ENCODE measurements at places on chromosomes 5 and 9.
A peak's percentile ranks its signal among the peaks of the same experiment; 100 is the strongest.

GRCh38 chr5:146331423-146331822, 7.2 kb upstream of the POU4F3 start:
- DNase-seq = no peak

DNA sequence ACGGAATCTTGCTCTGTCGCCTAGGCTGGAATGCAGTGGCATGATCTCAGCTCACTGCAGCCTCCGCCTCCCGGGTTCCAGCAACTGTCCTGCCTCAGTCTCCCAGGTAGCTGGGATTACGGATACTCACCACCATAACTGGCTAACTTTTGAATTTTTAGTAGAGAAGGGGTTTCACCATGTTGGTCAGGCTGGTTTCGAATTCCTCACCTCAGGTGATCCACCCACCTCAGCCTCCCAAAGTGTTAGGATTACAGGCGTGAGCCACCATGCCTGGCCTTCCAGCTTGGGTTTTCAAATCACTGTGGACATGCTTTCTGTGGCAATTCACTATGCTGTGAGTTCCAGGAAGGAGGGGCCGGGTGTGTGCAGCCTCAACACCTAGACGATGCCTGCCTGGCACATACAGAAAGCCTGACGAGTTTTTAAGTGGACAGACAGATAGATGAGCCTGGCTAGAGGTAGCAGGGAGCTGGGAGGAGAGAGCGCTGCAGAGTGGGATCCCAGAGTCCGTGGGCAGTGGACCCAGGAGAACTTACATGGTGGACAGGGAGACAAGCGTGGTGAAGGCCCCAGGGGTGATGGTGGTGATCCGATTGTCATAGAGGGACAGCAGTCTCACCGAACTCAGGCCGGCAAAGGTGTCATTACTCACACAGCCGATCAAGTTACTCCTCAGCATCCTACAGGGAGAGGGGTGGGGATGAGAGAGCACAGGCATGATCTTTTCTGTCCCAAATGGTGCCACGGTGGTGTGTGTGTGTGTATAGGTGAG, 173.4 kb upstream of the PANK3 start:
- no peak for DNase-seq

- no peak for DNase-seq
Measured at GRCh38 chr9:90165281-90165680, 477.3 kb downstream of the DIRAS2 start.

GRCh38 chr5:3963652-3964051, 368.0 kb downstream of the IRX1 start:
- no peak for DNase-seq

DNA sequence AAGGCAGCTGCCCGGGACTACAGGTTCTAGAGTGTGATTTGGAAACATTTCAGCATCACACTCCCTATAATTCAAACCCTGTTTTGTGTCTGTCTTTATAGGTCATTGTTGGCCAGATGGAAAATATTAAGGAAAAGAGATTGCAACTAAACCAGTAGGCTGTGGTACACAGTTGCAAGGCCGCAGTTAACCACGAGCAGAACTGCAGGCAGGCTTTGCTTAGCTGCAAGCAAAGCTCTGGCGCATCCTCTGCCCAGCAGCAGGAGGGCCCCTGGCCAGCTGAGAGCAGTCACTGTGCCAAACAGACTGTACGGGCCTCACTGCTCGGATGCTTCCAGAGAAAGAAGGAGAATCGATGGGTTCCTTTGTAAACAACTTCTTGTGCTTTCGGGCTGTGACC, 204.5 kb downstream of the DENND1A start:
- DNase-seq = no peak

DNA sequence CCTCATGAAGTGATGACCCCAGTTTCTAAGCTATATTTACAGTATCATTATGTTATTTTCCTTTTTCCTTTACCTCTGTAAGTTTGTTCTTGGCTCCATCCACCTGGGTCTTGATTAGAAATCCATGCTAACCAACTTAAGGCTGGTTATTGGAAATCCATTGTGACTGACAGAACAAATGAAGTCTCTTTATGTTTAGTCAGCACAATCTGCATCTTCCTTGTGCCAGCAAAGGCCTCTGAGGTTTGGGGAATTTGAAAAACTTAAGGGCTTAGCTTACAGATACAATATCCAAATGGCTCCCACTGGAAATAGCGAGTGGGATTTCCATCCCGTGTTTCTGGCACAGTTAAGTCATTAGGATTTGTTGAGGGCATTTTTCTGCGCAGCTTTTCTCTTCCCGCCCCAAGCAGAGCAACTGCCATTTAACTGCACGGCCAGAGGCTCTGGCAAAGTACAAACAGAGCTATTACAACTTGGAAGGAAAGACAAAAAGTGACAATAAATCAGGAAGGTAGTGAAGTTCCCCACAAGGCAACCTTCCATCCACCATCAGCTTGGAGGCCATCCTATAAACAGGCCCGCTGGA, 64.2 kb downstream of the DCP2 start:
- no peak for DNase-seq

DNA sequence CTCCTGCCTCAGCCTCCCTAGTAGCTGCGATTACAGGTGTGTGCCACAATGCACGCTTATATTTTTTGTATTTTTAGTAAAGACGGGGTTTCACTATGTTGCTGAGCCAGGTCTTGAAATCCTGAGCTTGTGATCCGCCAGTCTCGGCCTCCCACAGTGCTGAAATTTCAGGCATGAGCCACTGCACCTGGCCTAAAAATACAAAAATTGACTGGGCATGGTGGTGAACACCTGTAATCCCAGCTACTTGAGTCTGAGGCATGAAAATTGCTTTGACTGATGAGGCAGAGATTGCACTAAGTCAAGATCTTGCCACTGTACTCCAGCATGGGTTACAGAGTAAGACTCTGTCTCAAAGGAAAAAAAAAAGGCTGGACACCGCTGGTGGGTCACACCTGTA, 13.1 kb upstream of the DYNC2I2 start:
- DNase-seq = no peak

GRCh38 chr5:122401976-122402725, 90.1 kb downstream of the SNCAIP start:
- no peak for DNase-seq

GRCh38 chr5:62795926-62796325, 217.3 kb downstream of the LRRC70 start:
- no peak for DNase-seq

- no peak for DNase-seq
Measured at GRCh38 chr5:129836321-129836720, 67.9 kb upstream of the CHSY3 start.

GRCh38 chr9:99071313-99072039, 33.4 kb upstream of the TGFBR1 start:
- DNase-seq = no peak

- no peak for DNase-seq
Measured at GRCh38 chr5:62373382-62373781, 30.3 kb downstream of the DIMT1 start.

GRCh38 chr5:91151947-91152346, 231.2 kb downstream of the ARRDC3 start:
- DNase-seq = no peak

GRCh38 chr5:69270840-69271239, 36.2 kb downstream of the CDK7 start:
- DNase-seq = no peak

GRCh38 chr9:114226246-114227055, 71.1 kb downstream of the COL27A1 start:
- no peak for DNase-seq

DNA sequence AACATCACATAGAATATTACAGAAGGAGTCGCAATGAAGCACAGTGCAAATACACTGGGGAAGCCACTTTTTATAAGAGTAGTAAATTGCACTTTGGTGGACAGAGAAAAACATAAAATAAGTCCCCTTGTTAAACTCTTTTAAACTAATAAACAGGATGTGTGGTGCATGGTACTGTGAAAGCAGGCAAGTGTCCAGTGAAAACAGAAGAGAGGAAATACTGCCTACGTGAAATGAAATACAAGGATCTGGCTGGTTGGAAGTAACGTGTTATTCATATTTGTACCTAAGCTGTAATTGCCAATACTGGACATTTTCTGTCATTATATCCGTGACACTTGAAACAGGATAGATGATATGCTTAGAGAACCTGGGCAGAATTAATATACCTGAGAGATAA, 191.9 kb upstream of the SLC27A6 start:
- DNase-seq = no peak

DNA sequence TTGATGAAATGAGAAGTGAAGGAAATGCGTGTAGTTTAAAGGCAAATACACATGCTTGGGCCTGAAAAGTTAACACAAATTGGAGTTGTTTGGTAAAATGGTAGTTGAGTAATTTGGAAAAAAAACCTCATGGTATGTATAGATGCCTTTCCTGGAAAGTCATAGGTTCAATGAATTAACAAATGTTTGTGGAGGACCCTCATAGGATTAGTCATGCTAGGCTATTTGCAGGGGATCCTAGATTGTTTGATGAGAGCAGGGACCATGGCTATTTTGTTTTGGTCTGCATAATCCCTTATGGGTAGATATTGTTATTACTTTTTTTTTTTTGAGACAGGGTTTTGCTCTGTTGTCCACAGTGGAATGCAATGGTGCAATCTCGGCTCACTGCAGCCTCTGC, 93.5 kb upstream of the NR3C1 start:
- DNase-seq = no peak

DNA sequence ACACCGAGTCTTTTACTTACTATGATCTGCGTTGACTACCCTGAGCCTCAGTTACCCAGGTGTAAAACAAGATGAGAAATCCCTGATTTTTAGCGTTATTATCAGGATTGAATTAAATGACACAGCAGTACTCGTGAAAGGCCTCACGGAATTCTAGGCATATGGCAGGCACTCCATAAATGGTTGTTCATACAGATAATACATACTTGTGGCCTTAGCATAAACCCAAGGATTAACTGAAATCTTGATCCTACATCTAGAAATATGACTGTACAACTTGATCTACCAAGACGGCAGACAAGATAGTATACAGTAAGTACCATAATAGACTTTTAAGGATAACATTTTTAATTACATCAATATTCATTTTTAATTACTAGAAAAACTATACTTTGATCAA, 409.8 kb downstream of the BNC2 start:
- no peak for DNase-seq

DNA sequence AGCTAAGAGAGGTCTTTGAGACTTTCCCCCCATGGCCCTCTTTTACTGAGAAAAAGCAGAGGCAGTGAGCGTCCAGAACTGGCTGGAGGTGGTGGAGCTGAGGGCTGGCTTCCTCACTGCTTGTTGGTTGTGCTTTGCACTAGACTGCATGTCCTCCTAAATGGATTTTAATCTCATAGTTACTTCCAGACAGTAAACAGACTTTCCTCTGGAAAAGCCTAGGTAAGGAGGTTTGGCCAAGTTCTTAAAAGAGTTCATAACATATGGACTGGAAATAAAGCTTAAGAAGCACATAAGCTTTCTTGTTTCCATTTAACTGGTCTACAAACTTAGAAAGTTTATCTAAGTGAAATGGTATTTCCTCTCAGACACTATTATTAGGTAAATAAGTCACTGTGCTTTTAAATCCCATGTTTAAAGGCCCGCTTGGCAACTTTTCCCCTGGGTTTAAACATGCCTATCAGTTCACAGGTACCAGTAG, 2.0 kb downstream of the ASPN start:
- no peak for DNase-seq

GRCh38 chr9:108178318-108178717, 677.5 kb downstream of the ACTL7B start:
- no peak for DNase-seq

GRCh38 chr5:153187503-153187902, 303.0 kb upstream of the GRIA1 start:
- DNase-seq = no peak

DNA sequence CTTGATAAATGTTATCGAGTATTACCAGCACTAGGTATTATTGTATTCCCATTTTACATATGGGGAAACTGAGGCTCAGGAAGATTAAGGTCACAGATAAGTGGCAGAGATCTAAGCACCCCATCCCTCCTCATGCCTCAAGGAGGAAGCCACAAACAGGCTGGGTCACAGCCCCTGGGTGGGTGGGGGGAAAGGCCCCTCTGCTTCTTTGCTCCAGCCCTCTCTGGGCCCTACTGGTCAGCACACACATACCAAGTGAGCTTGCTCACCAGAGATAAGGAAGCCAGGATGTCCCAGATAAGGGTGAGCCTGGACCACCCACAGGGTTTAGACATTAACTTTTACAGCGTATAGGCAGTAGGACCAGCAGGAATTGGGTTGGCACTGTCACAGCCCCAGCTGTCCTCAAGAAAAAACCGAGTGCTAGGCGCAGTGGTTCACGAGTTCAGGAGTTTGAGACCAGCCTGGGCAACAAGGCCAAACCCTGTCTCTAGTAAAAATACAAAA, 45.3 kb downstream of the STK10 start:
- no peak for DNase-seq

DNA sequence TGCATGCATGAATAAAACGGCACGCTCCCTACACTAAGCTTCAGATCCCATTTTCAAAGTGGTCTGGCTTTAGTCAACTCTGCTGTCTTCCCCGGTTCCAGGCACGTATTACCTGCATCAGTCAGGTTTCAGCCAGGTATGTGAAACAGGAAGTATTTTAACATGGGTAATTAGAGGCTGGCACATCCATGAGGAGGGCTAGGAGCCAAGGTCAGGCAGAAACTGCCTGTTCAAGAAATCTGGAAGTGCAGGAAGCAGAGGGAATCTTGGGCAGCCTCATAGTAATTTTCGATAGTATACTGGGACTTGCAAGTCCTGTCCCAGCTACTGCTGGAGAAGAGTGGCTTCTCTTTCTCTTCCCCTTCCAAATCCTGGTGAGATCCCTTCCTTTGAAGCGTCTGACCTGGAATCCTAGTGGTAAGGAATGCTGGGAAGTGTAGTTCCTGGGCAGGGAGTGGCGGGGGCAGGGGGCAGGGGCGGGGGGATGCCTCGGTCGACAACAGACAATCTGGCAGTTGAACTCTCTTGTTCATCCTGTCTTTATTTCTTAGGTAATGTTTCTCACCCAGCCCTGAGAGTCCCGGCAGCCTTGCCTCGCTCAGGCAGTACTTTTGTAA, 403.1 kb downstream of the TLE4 start:
- no peak for DNase-seq

- DNase-seq = no peak
Measured at GRCh38 chr5:169909945-169910344, 70.3 kb downstream of the INSYN2B start.

- no peak for DNase-seq
Measured at GRCh38 chr5:62568800-62569432, 9.7 kb upstream of the LRRC70 start.

GRCh38 chr5:27810458-27810857, 772.1 kb upstream of the CDH9 start:
- no peak for DNase-seq

GRCh38 chr9:99105152-99106043, 485 bp downstream of the TGFBR1 start:
- peak; percentile 22 for DNase-seq

DNA sequence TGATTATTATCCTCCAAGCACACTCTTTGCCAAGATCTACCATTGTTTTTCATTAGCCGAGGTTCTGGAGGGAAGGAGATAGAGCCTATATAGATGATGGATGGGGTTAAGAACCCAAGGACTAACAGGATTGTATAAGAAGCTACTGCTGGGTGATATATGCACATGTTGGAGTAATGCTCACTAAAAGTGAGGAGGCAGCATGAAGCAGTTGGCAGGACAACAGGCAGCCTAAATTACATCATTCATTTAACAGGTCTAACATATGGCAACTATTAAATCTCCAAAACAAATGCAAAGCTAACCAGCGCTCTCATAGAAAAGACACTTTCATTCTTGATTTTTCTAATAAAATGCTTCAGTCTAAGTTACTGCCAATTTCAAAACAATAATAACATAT, 293.2 kb downstream of the EPB41L4A start:
- DNase-seq = no peak
